Hypothalamus (tissue), 51 donors: ENCODE measurements at places on chromosomes 12 and 14.
A peak's percentile ranks its signal among the peaks of the same experiment; 100 is the strongest.

DNA sequence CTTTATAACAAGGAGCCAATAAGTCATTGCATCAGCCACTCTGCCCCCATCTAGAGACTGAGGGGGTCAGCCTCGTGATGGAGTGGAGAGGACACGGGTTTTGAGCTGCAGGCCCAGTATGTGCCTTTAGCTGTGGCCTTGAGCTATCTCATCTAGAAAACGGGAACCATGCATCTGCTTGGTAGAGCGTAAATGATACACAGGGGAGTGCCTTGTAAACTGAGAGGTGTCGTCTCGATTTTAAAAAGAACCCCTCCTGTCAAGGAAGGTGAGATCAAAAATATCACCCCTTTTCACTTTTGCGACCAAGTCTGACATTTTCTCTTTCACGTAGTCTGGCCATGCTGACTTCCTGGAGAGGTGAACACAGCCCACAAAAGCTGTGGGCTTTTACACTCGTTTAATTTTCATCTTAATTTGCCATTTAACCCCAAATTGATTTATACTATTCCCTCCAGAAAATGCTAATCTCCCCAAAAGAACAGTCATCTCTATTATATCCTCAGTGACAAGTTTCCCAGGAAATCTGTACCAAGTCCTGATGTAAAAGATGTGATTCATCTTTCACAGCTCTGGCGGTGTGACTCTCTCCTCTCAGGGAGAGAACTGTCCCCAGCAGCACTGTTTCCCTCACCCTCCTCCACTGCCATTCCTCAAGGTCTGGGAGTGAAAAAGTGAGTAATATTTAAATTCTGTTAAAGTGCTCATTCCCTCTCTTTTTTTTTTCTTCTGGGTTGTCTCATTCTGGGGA, 30.6 kb downstream of the VCPKMT start:
- no peak for DNase-seq

DNA sequence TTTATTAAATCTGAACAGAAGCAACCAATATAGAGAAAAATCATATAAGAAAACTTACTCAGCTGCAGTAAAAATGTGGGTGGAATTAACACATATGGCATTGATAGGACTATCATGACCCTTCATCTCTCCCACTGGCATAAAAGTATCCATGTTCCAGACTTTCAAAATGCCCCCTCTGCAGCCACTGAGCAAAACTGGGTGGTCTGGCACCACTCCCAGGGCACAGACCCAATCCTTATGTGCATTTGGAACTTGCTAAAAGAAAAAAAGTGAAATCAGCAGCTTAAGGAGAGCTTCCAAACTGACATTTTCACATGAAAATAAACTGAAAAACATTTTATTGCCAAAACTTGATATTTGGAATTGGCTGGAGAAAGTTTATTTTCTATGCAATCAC, 141.5 kb downstream of the KIF21A start:
- DNase-seq = no peak

- no peak for DNase-seq
Observed at GRCh38 chr12:116346741-116347140, 69.2 kb upstream of the MED13L start.

GRCh38 chr12:122860040-122860853, 25.0 kb downstream of the HIP1R start:
- DNase-seq = peak; percentile 58

GRCh38 chr14:93804654-93805053, 16.4 kb upstream of the PRIMA1 start:
- DNase-seq = no peak

- DNase-seq = no peak
Observed at GRCh38 chr14:69432364-69432763, 33.9 kb downstream of the SLC39A9 start.

DNA sequence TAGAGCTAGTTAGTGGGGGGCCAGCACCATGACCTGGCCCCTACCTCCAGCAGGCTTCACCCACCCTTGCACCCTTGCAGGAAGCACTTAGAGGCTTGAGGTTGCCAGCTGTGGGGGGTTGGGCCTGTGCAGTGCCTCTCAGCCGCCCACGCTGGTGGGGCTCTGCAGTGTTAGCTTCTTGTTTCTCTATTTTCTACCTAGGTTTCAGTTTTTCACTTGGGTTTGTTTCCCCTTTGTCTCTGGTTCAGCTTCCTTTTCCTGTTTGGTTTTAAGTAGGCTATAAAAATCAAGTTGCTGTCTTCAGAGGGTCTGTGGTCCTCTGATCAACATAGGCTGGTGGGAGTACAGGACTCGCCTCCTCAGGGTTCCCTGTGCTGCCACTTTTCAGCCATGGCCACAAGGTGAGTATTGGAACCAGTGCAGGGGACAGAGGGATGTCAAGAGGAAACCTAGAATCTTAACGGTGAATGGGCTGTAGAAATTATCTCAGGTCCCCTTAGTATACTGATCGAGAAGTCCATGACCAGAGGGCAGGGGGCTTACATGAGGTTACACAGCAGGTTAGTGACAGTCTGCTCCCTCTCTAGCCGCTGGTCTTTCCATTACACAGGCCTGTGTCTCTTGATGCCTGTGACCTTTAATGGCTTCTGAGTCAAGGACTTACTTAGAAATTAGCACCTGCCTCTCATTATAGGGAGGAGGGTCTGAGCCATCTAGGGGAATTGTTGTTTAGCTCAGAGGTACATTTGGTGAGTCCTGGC, at the start of gene EVL:
Gene EVL, plus strand, starts transcription at position 312 of the 761 bp plus-strand sequence. Its CDS starts 79 bp downstream, at position 391.
- no peak for DNase-seq

DNA sequence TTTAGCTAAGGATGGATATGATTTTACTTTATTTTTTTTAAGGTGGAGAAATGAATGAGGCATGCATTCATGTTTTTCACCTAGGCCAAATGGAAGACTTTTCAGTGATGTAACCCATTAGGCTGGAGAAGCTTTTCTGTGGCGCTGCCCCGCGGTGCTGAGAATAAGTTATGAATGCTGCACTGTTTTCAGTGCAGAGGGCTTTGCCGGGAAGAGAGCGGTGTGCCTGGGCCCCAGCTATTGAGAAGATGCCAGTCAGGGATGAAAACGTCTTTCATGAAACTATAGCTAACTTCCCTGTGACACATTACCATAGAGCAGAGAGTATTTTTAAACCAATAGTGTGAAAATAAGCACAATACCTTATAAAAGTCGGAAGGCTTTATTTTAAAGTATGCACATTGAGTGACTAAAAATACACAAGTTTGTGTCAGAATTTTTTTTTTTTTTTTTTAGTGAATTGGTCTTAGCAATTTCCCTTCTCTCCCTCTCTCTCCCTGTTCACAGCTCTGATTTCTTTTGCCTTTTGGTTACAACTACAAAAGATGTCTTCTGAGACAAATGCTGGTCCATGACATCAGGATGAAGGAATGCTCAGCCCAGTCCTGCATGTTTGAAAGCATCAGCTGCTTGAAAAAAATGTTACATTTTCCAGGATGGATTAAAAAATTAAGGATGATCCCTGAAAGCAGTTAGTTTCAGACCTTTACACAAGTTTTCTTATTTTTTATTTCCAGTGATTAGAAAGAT, 48.3 kb downstream of the NPAS3 start:
- DNase-seq = peak; percentile 51

GRCh38 chr12:24185782-24186181, 236.3 kb upstream of the SOX5 start:
- no peak for DNase-seq

DNA sequence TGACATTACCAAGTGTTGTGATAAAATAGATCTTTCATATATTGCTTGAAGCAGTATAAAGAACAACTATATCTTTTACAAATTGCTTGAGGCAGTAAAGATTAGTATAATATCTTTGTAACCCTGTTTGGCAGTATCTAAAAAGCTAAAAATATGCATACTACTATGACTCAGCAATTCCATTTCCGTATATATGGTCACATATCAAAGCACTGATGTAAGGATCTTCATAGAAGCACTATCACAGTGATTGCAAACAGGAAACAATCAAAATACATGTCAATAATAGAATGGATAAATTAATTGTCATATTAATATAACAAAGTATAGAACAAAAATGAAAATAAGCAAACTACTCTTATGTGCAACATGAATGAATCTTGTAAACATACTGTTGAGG, 158.4 kb upstream of the IGF1 start:
- DNase-seq = no peak

DNA sequence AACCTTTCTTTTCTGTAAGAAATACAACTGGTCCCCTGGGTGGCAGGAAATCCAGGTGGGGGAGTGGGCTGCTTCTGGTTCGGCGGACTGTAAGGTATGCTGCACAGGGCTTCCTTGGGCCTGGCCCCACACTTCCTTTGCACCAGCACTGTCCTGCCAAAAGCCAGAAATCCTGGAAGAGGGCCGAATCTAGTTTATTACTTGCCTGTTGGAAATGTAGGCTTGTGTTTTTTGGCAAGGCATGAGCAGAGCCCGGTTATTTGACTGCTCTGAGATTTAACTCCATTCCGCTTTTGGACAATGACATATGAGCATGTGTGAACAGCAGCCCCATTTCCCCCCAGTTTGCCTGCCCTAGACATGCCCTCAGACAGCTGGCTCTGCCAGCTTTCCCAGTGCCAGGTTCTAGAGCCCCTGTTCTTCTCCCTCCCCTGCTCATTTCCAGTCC, 86.6 kb downstream of the BORCS5 start:
- no peak for DNase-seq

GRCh38 chr14:26594148-26594547, 3.7 kb downstream of the NOVA1 start:
- no peak for DNase-seq

- no peak for DNase-seq
Observed at GRCh38 chr12:18591473-18591872, 146.3 kb downstream of the PLCZ1 start.

DNA sequence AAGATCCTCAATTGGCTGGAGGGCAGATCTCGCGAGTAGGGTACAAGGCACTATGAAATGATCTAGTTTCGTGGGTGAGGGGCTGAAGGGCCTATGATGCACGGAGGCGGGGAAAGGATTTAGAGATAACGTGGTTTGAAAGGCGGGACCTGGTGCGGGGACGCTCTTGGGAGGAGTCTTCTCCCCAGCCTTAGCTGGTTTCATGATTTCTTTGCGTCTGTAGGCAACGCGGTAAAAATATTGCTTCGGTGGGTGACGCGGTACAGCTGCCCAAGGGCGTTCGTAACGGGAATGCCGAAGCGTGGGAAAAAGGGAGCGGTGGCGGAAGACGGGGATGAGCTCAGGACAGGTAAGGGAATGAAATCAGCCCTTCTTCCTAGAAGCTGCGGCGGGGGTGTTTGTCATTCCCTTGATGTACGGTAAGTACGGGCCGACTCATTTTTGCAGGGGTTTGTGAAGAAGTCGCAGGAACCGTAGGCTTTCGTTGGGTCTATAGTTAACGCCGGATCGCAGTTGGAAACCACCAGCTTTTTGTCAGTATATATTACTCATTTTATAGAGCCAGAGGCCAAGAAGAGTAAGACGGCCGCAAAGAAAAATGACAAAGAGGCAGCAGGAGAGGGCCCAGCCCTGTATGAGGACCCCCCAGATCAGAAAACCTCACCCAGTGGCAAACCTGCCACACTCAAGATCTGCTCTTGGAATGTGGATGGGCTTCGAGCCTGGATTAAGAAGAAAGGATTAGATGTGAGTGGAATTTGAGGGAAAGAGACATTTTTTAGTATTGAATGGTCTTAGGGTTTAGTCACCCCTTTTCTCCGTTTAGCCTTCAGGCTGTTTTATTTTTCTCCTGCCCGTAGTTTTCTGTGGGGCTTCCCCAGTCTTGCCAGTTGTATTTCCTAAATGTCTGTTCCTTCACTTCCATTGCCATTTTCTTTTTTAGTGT, 602 bp downstream of the APEX1 start:
- no peak for DNase-seq

DNA sequence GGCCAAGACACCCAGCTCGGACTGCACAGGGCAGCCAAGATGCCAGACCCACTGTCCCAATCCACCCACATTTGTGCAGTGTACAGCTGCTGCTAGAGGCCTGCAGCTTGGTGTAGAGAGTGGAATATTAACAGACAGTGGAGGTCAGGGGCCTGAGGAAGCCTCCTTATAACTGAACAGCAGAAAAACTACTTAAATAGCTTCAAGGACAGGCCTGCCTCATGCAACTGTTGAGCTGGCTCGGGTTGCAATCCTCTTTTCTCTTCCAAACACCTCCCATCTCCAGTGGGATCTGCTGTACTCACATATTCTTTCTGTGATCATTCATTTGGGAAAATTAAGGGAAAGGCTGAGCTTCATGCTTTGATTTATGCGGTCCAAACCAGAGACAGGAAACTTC, 1043.2 kb upstream of the TMEM132C start:
- no peak for DNase-seq

DNA sequence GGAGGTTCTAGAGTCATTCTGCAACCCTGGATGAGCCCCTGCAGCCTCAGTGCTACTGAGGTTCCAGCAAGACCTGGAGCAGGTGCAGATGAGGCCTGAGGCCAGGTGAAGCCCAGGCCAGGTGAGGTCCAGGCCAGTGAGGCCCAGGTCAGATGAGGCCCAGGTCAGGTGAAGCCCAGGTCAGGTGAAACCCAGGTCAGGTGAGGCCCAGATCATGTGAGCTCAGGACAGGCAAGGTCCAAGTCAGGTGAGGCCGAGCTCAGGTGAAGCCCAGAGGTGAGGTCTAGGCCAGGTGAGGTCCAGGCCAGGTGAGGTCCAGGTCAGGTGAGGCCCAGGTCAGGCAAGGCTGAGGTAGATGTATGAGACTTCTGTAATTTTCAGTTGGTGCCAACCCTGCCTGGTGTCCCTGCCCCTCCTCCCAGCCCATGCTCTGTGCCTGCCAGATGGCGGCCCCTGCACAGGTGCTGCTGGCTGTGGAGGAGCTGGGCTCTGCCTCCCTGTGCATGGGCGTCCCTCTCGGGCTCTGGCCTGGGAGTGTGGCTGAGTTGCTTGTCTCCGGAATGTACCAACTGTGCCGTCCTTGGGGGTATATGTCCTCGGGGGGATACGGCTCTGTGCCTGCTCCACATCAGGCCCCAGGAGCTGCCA, 388.5 kb downstream of the TMEM121 start:
- no peak for DNase-seq

- DNase-seq = no peak
Observed at GRCh38 chr12:55720071-55720564, at the start of gene RDH5. Gene RDH5, plus strand, starts transcription at chr12:55720393. Its CDS starts 792 bp downstream, at chr12:55721185.

DNA sequence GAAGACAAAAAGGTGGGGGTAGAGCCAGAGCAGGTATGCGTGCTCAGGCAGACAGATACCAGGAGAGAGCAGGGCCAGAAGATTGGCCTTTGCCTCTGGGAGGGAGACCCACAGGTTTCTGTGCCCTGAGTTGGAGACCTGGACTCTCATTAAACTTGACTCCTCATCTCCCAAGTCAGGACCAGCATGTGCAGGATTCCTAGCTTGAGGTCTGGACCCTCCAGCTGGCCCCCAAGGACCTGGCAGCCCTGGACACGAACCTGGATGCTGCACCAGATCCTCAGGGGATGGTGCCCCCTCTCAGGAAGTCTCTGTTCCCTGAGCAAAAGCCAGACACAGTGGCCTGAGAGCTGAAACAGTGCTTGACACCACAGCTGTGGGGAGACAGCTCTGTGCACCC, 10.5 kb upstream of the KRT73 start:
- DNase-seq = no peak

GRCh38 chr12:2813214-2814185, 1.0 kb downstream of the ITFG2 start:
- no peak for DNase-seq
